ENCODE measurements at places on chromosomes 16 and 17.
A peak's percentile ranks its signal among the peaks of the same experiment; 100 is the strongest.

DNA sequence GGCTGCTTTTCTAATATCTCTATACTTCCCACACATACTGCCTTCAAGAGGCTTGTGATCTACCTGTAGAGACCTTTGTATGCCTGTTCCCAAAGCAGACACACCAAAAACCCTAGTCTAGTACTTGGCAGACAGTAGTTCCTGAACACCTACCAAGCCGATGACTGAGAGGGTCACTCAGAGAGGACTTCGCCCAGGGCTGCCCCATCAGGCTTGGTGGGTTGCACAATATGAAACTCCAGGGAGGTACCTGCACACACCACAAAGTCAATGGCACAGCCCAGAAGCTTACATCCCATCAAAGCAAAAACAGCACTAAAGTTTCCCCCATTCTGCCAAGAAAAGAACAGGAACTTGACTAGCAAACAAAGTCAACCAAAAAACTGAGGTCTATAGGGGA, 30.3 kb downstream of the ASPA start:
- no peak for DNase-seq

GRCh38 chr17:35312790-35313711, 60.4 kb downstream of the SLFN11 start:
- peak; percentile 69 for DNase-seq

- no peak for DNase-seq
Observed at GRCh38 chr17:76123749-76124581, 17.1 kb downstream of the FOXJ1 start.

GRCh38 chr17:45070809-45071208, 9.7 kb downstream of the NMT1 start:
- DNase-seq, result no peak

GRCh38 chr17:65041518-65041917, 15.0 kb downstream of the GNA13 start:
- no peak for DNase-seq

DNA sequence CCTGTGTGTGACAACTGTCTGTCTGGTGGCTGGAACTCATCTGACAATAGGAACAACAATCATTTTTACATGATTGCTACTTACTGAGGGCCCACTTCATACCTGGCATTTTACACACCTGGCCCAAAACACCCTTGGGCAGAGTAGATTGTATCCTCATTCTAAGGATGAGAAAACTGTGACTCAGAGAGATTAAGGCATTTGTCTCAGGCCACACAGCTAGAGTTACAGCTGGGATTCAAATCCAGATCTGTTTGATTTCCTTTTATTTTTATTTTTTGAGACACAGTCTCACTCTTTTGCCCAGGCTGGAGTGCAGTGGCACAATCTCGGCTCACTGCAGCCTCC, 242.1 kb downstream of the XYLT1 start:
- DNase-seq, result no peak

- DNase-seq, result no peak
Observed at GRCh38 chr16:67547423-67548264, 14.7 kb upstream of the CTCF start.

- no peak for DNase-seq
Observed at GRCh38 chr17:82246365-82247181, 17.7 kb downstream of the SLC16A3 start.

- DNase-seq, result no peak
Observed at GRCh38 chr17:28381141-28381825, 9.8 kb downstream of the SARM1 start.

- DNase-seq, result no peak
Observed at GRCh38 chr17:30091121-30091670, 25.4 kb upstream of the NSRP1 start.

- no peak for DNase-seq
Observed at GRCh38 chr17:4449736-4450135, 16.0 kb downstream of the SPNS3 start.

Measured in stimulated activated CD4-positive, alpha-beta T cell treated with anti-CD3 and anti-CD28 coated beads, Interleukin-1b, Interleukin-23, amount 100 ng/mL, for 1 hour (primary cell).